Stimulated activated CD8-positive, alpha-beta memory T cell treated with anti-CD3 and anti-CD28 coated beads, Interleukin-15, amount 100 ng/mL, for 24 hours (primary cell): ENCODE measurements at places on chromosomes 1 and 21.

GRCh38 chr1:51444534-51445192 is 74.4 kb downstream of the EPS15 start:
- no peak for DNase-seq

GRCh38 chr1:209250861-209251636 is 332.5 kb upstream of the CAMK1G start:
- DNase-seq = no peak

DNA sequence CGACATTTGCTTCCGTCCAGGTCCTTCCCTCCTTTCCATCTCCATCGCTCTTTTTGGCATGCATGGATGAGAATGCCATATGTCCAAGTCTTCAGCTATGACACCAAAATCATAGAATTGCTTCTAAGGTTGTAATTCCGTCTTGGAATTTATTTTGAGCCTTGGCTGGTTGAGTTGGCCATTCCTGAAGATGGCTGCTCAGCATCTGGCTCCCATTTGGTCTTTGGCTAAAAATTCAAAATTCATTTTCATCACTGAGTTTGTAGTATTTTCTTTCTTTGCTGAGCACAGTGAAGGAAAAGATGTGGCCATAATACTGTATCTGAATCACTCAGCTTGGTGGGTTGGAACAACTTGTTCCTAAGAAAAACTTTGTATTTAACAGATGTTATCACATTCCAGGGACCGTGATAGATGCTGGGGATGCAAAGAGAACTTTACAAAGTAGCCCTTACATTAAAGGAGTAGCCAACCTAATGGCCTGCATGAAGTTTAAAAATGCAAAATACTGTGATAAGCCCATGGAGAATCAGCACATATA is 15.6 kb downstream of the JUN start:
- no peak for DNase-seq

DNA sequence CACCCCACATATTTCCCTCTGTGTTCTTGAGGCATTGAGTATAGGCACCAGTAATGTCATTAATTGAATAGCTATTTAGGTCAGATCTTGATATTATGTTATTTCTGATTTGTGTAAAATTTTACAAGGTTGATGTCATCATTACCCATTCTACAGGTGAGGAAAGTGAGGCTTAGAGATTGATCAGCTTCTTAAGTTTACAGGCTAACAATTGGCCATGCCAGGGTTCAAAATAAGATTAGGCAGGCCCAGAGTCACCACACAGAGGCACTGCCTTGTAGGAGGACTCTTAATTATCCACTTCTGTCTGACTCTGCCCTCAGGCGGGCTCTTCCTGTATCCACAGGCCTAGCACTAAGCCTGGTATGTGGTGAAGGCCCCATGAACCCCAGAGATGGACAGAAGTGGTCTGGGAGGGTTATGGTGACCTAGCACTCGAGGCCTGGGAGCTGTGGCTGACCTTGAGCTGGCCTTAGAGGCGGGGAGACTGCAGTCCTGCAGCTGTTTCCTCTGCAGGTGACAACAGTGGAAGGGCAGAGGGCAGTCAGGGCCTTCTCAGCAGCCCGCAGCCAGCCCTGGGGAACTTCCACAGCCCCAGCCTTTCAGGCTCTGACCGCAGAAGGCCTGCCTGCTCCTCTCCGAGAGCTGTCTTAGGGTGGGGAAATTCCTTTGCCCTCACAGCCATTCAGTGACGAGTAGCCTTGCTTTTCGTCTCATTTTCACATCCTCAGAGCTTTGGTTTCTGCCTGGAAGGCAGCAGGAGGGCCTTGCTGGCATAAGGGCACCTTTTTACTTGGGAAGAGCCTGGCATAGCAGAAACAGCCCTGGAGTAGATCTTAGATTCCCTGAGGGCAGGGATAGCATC is 12.2 kb downstream of the ZDHHC18 start:
- DNase-seq = no peak

GRCh38 chr1:18353528-18353927 is 127.2 kb upstream of the KLHDC7A start:
- DNase-seq = no peak

GRCh38 chr1:116393792-116394191 is 20.7 kb downstream of the ATP1A1 start:
- no peak for DNase-seq

DNA sequence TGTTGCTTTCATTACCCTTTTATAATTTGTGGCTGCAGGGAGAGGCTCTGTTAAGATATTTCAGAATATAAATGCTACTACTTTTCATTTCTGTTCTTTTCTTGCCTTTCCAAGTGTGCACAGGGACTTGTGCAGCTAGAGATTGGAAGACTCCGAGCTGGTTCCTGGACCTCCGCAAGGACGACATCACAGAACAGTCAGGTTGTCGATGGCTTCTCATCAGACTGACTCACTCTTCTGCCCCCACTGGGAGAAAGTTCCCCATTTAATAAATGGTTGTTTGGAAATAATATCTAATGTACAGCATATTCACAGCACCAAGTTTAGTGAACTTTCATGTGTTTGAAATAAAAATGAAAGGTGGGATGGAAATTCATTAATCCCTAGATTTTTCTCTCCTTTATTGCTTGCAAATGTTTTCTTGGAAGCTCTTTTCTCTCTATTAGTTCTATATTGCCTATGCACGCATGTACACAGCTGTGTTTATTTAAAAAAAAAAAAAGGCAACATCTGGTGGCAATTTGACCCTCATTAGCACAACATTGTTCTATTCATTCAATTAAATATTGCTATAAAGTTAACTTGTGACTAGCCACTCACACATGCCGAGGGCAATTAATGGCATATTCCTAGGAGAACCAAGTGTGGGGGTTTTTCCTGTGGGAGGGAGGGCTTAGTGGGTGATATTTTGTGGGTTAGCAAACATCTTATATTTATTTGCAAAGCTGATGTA is 77.5 kb upstream of the L1TD1 start:
- no peak for DNase-seq

- DNase-seq = no peak
These were observed 99.4 kb downstream of the SUSD4 start for GRCh38 chr1:223264529-223264928.
